ENCODE measurements at places on chromosomes 5 and 9.

GRCh38 chr5:133910571-133910970 is 57.9 kb downstream of the C5orf15 start:
- DNase-seq = no peak

GRCh38 chr5:68354315-68354714 is 138.8 kb downstream of the PIK3R1 start:
- DNase-seq = no peak

GRCh38 chr9:7794196-7794595 is 5.4 kb downstream of the DMAC1 start:
- no peak for DNase-seq

DNA sequence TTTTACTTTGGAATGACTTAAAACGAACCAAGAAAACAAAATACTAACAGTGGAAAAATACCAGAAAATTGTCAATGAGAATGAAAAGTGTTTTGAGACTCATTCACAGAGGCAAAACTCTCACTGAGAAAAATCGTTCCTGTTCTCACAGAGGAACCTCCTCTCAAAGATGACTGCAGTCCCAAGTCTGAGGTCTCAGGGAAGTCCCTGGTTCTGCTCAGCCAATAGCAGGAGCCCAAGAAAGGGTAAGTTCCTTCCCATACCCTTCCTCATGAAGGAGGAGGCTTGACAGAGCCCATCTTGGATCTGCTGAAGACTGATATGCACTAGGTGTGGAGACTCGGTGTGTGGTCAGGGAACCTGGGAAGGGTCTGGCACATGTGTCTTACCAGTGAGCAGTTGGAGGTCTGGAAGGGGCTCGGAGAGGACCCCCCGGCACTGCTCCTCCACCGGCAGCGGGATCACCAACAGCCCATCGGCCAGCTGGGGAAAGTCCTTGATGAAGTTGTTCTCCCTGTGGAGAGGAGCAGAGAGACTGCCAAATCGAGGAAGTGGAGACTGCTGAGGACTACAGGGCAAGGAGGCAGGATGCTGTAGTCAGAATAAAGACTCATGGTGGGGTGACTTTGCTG is 46.0 kb downstream of the TRIM32 start:
- DNase-seq = no peak

DNA sequence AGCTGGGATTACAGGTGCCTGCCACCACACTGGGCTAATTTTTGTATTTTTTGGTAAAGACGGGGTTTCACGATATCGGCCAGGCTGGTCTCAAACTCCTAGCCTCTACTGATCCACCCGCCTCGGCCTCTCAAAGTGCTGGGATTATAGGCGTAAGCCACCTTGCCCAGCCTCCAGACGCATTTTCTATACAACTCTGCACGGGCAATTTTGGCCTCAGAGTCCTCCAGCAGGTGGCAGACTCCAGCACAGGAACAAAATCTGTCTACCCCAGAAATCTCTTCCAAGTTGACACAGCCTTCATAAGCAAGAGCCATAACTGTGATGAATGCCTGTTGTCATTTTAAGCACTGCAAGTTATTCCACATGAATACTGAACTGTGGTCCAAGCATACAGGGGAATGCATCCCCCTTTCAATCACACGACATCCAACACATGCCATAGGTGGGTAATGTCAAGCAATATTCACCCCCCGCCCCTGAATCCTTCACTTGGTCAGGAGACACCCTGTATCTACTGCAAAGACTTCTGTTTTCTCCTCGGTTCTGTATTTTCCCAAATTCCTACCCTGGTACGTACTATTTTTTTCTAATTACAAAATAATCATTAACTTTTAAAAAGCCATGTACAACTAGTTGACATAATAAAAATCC is 50.8 kb downstream of the ALDH7A1 start:
- DNase-seq = peak; percentile 7

- no peak for DNase-seq
Measured at GRCh38 chr9:120846906-120847305, 4.2 kb upstream of the PSMD5 start.

DNA sequence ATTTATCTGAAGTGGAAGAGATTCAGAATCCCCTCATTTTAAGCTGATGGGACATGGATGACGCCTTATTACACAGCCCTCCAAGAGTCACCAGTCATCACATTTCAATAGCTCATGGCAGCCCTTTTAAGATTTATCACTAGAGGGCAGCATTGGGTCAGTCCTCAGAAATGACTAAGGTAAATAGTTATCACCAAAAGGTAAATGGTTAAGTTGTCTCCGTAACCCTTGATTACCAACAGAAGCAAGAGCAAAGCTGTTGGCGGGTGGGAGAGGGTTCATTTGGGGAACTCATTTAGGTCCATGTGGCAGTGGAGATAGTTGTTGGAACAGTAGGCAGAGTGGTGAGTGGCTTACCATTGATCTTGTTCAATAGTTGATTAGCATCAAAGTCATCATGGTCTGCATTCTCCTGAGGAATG is 12.0 kb upstream of the C9 start:
- peak; percentile 25 for DNase-seq

DNA sequence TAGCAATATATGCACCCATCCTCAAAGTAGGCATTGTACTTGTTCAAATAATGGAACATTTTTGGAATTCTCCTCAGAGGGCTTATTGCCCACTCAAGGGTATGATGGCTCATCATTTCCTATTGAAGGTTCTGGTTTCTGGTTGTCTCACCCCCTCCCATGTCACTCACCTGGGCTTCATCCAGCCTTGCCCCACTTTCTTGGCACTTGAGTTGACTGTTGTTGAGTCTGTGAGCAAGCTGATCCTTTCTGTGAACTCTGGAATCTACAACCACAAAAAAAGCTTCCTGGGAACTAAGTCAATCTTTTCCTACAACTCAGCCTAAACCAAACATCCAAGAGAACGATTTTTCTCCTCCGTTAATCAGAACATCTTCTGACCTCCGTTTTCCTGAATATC is 73.9 kb upstream of the ANKH start:
- DNase-seq = no peak

GRCh38 chr5:94856257-94856800 is 237.9 kb downstream of the SLF1 start:
- DNase-seq = no peak

DNA sequence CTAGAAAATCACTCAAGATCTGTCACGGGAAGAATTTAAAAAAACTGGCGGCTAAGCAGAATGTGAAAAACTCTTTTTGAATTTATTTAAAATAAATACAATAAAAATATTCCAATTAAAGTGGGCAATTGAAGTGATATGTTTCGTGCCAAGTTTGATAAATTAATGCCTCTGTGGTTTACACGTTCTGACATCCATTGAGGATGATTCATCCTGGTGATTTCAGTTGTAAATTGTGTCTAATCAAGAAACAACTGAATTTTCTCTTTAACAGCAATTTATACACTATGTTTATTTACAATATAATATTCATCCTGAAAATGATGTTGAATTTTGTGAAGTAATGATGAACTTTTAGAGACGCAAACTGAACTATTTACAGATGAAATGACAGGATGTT is 21.0 kb upstream of the OSMR start:
- DNase-seq = no peak

GRCh38 chr9:128006332-128006996 is 25.7 kb upstream of the EEIG1 start:
- DNase-seq = no peak

DNA sequence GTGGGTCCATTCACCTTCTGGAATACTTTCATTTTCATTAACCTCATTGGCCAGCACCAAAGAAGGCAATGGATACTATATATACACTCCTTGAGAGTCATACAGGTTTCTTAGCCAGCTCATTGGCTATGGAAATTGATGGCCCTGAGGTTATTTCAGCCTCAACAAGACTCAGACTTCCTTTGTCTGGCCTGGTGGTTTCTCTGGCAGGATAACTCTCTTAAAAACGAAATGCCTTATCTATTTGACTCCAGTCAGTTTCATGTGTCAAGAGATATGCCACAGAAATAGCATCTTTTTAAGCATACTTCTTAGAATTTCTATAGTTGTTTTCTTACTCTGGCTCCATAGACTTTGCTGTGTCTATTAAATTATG is 28.9 kb downstream of the CDH9 start:
- no peak for DNase-seq

- no peak for DNase-seq
Measured at GRCh38 chr9:75108571-75108970, 20.3 kb downstream of the OSTF1 start.

- DNase-seq = no peak
Measured at GRCh38 chr9:95192631-95193030, 124.9 kb downstream of the FANCC start.

DNA sequence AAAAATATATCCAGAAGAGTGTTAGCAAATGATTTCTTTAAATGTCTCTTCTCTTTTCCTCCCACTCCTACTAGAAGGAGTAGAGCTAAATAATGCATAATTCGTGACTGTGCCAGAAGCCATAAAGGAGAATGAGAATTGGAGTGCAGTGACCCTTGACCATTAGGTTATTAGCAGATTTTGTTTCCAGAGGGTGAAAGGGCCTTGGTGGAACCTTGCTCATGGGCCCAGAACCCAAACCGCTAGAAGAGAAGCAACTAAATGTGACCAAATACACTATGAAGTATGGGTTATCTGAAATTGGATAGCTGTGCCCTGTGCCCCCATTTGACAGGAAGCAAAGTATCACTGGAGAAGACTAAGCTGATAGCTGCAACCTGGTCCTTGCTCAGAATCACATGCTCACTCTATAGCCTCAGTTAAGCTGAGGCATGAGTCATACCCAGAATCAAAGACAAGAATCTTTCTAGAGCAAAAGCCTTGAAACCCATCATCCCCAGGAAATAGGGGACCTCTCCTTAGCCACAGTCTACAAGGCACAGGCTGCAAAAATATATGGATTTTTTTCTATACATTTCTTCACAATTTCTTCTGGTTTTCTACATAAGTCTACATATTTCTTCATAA is 36.3 kb downstream of the CAPSL start:
- DNase-seq = no peak

DNA sequence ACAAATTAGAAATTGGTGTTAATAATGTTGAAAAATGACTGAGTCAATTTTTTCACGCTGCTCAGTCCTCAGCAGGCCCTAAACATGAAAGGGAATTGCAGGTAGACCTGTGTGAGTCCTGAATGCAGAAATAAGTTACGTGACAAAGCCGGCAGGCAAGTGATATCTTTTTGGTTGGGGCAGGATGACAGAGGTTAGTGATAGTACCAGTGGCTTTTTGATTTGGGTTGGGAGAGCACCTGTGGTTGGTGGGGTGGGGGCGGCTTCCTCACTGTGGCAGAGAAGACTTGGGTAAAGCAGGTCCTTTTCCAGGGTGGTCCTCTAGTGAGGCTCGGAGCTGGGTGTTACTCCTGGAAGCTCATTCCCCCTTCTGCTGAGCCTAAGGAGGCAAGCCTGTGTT is 164.7 kb downstream of the TMEM167A start:
- no peak for DNase-seq

DNA sequence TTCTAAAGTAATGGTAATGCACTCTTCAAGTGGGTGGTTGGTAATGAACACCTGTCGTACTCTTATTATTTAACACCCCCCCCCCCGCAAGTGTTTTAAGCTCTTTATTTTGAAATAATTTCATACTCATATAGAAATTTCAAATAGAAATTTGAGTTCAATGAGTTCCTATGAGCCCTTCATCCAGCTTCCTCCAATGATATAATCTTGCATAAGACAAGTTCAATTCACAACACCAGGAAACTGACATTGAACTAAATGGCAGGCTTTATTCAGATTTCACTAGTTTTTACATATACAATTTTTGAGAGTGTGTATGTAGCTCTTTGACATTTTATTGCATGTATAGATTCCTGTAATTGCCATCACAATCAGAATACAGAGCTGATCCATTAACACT is 30.9 kb upstream of the OSMR start:
- DNase-seq = no peak

- DNase-seq = no peak
Measured at GRCh38 chr9:3238236-3238635, 287.6 kb downstream of the RFX3 start.

DNA sequence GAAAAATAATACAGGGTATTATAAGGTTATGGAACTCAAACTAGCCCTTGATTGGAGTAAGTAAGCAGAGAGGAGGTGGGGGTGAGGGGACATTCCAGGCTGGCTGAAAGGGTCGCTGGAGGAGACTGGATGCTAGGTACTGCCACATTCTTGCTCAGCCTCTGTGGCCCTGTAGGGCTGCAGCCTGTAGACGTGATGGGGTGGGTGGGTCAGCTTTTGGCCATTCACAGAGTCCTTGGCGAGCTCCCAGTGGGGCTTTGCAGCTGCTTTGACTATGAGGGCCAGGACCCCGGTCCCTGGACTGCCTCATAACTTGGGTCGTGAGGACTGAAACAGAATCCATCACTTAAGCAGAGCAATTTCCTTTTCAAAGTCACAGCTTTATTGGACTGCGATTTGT is 4.2 kb upstream of the GDNF start:
- DNase-seq = no peak

- no peak for DNase-seq
Measured at GRCh38 chr9:79663878-79664277, 92.1 kb downstream of the TLE4 start.

GRCh38 chr5:60350794-60351193 is 349.2 kb downstream of the DEPDC1B start:
- no peak for DNase-seq

- no peak for DNase-seq
Measured at GRCh38 chr5:91556-92263, at the start of gene PLEKHG4B. Gene PLEKHG4B, plus strand, starts transcription at chr5:92168. Its CDS starts 64 bp downstream, at chr5:92232.

DNA sequence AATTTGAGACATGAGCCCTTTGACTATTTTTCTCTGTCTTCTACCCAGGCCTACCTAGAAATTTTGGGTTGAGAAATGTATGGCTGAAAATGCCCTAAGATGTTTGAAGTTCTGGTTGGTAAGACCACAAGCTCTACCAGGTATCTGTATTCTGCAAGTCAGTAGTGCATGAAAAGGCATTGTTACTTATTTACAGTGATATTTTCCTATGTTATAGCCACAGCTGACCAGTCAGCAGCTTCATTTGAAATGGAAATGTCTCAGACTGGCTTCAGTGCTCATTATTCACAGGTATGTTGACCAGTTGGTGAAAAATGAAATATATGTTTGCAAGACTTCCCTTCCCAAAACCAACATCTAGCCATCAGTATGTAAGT is 91.9 kb upstream of the ITGA2 start:
- no peak for DNase-seq

- no peak for DNase-seq
Measured at GRCh38 chr5:132370181-132370970, 866 bp downstream of the SLC22A5 start.

- no peak for DNase-seq
Measured at GRCh38 chr5:561408-561807, 37.2 kb upstream of the SLC9A3 start.

GRCh38 chr5:167271081-167271480 is 1020.4 kb upstream of the WWC1 start:
- DNase-seq = no peak

- DNase-seq = no peak
Measured at GRCh38 chr5:107633171-107633901, 37.4 kb downstream of the EFNA5 start.

- peak; percentile 12 for DNase-seq
Measured at GRCh38 chr5:158812408-158812807, 287.3 kb downstream of the EBF1 start.

DNA sequence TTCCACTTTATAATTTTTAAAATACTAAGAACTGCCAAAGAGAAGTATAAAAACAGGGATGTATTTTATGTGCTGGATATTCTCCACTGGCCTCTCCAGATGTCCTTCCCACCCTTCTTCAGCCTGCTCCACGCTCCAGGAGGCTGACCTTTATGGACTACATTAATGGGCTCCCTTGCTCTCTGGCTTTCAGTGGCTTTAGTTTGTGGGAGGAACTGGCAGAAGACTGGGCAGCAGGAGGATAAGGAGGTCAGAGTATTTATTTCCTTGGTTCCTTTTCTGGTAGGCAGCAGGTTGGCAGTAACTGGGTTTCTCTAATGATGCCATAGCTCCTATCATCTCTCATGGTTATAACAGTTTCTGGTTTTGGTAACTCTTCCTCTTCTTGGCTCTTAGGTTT is 133.9 kb downstream of the PAM start:
- no peak for DNase-seq

- no peak for DNase-seq
Measured at GRCh38 chr5:79963261-79964061, 27.6 kb downstream of the MTX3 start.
